ENCODE measurements at places on chromosomes 7 and 10.

DNA sequence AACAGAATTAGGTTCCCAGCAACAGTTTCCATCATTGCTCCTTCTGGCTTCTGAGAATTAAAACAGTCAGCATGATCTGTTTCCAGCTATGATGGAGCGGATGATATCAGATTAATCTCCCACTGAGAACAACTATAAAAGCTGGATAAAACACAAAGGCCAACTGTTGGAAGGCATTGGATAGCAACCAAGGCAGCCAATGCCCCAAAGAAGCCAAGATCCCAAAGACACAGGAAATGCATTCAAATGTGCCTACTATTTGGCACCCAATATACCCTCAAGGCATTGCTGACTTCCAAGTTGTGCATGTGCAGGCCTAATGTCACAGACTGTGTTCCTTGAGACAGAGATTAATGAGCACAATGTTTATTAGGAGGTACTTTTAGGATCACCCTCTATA, 259.3 kb downstream of the ARHGAP12 start:
- DNase-seq: no peak

GRCh38 chr10:126468876-126469643, 80.8 kb upstream of the ADAM12 start:
- DNase-seq: peak; percentile 7

- DNase-seq: no peak
Observed at GRCh38 chr7:31443457-31443856, 70.4 kb upstream of the ITPRID1 start.

DNA sequence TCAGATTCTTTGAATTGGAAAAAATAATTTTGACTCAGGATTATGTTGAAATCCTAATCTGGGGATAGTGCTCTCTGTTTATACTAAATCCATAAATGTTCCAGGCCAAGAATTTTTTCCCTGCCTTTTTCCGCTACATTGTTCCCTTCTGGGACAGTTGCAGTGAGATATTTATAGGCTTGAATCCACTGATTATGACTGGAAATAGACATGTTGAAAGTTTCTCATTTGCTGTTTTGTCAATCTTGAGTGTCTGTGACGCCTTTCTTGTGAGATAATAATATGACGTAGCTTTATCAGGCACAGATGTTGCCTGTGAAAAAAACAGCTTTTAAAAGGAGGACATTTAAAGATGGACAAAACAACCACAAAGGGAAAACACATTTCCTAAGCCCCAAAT, 155.9 kb downstream of the ARID5B start:
- DNase-seq: no peak

- DNase-seq: no peak
Observed at GRCh38 chr10:91590142-91590903, 42.5 kb downstream of the PPP1R3C start.

- DNase-seq: no peak
Observed at GRCh38 chr7:50646069-50646468, 80.9 kb upstream of the DDC start.

GRCh38 chr10:75952093-75952492, 520.7 kb downstream of the LRMDA start:
- DNase-seq: no peak

- no peak for DNase-seq
Observed at GRCh38 chr7:94907811-94908322, 473 bp downstream of the PPP1R9A start.

DNA sequence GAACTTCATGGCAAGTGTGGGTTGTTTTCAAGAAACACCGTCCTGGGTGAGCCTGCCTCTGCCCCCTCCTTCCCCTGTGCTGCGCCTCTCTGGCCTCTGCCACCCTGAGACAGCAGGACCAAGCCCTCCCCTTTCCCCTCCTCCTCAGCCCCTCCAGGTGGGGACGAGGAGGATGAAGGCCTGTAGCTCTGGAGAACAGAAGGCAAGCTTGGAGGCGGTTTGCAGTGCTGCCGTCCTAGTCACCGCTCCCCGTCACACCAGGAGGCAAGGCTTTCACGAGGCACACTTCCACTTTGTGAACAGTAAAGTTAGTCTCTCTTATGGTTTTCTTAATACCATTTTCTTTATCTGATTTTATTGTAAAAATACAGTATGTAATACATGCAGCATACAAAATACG, 8.8 kb upstream of the VIPR2 start:
- no peak for DNase-seq

GRCh38 chr7:149081914-149082313, 8.6 kb downstream of the ZNF786 start:
- DNase-seq: no peak

- DNase-seq: no peak
Observed at GRCh38 chr7:135716677-135717238, 11.2 kb downstream of the SLC13A4 start.

DNA sequence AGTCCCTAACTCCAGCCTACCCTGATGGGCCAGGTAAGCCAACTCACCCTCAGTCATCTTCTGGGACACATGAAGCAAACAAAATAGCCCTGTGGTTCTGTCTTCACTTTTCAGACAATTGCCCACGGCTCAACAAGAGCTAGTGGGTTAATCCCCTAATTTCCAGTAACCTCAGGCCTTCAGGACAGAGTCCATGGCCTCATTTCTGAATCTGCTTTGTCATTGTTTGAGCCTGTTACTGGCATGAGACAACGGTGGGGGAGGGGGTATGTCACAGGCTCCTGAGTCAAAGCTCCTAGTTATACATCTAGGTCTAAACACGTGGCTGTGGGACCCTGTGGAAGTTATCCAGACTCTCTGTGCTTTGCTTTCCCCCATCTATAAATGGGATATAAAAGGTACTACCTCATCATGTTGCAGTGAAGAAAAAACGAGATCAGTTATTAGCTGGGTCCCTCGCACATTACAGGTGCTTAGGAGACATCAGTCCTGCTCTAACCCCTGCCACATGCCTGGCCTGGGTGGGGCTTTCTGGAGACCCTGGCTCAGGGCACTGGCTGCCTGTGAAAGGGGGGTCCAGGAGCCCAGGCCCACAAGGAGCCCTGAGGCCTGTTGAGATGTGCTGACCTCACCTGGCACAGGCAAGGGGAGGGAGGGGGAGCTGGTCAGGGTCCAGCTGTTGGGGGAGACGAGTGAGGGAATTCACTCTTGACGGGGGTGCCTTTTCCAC, 16.5 kb downstream of the MAT1A start:
- DNase-seq: no peak

GRCh38 chr7:37054624-37055241, 330.4 kb upstream of the AOAH start:
- no peak for DNase-seq

GRCh38 chr10:27995311-27995710, 3.6 kb downstream of the ODAD2 start:
- no peak for DNase-seq

DNA sequence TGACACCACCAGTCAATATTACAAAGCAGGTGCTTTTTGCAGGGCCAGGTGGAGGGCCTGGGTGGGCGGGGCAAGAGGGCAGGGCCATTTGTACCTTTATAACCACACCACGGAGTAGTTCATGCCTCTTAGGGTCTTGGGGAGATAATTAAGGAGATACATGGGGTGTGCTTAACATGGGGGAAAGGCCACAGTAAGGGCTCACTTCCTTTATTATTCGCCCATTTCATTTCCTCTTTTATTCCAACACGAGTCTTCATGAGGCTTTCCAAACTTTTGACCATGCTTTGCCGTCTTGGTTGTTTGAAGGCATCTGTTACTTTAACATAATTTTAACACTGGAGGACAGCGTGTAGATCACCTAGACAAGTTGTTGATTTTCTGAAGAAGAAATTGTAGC, 33.3 kb upstream of the LYZL2 start:
- no peak for DNase-seq

GRCh38 chr7:150803161-150803860, 2.7 kb downstream of the TMEM176A start:
- DNase-seq: no peak

DNA sequence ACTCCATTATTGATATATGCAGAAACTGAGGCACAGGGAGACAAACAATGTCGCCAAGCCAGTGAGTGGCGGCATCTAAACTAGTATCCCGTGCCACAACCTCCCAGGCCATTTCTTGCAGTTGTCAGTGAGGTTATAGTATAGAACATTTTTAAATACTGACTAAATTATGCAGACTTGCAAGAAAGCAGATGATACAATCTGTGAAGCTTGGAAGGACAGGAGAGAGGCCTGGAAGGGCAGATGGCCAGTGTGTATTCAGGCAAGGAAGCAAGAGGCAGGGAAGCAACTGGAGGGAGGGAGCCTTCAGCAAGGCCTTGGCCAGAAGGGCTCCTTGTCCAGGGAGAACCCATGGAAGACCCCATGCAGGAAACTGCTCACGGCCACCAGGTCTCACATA, 110.3 kb upstream of the APBB1IP start:
- DNase-seq: no peak

DNA sequence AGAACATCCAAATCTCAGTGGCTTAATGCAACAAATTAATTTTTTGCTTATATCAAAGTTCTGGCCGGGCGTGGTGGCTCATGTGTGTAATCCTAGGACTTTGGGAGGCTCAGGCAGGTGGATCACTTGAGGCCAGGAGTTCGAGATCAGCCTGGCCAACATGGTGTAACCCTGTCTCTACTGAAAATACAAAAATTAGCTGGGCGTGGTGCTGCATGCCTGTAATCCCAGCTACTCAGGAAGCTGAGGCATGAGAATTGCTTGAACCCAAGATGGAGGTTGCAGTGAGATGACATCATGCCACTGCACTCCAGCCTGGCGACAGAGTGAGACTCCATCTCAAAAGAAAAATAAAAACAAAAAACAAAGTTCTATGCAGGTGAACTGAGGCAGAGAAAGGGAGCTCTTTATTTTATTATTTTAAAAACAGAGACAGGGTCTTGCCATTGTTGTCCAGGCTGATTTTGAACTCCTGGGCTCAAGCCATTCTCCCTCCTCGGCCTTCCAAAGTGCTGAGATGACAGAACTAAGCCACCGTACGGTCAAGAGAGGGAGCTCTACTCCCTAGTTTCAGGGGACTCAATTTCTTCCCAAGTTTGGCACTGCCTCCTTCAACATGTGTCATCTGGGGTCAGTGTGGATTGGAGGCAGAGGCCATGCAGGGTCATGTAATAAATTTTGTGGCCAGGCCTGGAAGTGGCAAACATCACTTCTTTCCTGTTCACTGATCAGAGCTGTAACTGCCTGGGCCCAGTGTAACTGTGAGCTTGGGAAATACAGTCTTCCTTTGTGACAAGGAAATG, 2.4 kb downstream of the ADCK2 start:
- no peak for DNase-seq

DNA sequence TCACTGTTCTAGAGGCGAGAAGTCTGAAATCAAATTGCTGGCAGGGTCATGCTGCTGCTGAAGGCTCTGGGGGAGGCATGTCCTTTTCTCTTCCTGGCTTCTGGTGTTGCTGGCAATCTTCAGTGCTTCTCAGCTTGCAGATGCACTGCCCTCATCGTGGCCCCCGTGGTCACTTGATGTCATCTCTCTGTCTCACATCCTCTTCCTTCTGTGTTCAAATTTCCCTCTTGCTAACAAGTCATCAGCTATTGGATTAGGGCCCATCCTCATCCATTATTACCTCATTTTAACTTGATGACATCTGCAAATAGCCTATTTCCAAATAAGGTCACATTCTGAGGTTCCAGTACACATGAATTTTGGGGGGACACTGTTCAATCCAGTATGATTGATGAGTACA, 36.6 kb upstream of the SRGN start:
- no peak for DNase-seq

- DNase-seq: no peak
Observed at GRCh38 chr10:123804716-123805115, 86.9 kb downstream of the CPXM2 start.

GRCh38 chr10:114758331-114758730, 63.2 kb upstream of the FHIP2A start:
- no peak for DNase-seq

DNA sequence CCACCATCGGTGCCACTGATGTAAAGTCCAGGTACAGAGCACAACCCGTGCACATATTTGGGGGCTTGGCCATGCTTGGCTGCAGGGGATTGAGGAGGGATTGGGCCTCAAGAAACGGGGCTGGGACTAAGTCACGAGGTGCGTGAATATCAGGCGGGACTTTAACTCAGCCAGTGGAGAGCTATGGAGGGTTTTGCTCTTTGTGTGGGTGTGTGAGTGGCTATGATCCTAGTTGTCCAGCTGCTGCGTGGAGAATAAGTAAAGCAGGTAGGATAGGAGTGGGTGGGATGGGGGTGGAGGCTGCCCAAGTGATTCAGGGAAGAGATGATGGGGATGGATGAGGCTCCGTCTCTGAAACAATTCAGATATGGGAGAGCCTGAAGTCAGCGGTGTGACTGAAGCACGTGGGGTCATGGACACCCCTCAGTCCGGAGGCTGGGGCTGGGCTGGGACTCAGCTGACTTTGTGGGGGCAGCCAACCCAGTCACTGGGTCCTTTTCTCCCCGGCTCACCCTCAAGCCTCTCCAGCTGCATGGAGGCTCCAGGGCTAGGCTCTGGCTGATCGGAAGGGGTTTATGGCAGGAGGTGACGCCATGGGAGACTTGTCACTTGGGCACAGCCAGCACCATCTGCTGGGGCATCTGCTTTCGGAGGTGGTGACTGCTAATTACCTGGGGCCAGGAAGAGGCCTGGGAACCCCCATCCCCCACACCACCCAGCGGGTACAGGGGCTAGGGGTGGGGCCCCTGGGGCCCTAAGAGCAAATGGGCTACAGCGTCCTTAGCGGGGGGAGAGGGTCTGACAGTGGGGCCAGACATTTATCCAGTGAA, 1.7 kb upstream of the LFNG start:
- no peak for DNase-seq

DNA sequence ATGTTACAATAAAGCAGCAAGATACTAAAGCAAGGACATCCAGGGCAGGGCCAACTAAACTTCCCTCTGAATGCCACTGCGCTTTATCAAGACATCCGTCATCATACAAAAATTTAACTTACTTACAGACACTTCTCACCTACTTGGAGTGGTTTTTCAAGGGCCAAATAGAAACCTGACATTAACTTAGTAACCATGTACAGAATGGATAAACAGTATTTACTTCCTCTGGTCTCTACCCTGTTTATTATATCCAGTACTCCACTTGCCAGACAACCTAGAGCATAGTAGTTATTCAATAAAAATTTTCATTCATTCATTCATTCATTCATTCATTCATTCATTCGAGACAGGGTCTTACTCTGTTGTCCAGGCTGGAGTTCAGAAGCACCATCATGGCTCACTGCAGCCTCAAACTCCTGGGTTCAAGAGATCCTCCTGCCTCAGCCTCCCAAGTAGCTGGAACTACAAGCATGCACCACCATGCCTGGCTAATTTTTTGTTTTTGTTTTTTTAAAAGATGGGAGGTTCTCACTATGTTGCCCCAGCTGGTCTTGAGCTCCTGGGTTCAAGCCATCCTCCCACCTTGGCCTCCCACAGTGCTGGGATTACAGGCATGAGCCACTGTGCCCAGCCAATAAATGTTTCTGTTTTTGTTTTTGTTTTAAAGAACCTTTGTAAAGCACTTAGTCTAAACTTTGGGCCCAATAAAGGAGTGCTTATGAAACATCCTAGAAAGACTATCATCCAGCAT, 19.0 kb downstream of the SMURF1 start:
- DNase-seq: no peak

Measured in stimulated activated CD4-positive, alpha-beta T cell treated with anti-CD3 and anti-CD28 coated beads, Interleukin-4, amount 100 ng/mL, for 4 hours (primary cell).